ENCODE measurements at places on chromosomes 1 and 21.

DNA sequence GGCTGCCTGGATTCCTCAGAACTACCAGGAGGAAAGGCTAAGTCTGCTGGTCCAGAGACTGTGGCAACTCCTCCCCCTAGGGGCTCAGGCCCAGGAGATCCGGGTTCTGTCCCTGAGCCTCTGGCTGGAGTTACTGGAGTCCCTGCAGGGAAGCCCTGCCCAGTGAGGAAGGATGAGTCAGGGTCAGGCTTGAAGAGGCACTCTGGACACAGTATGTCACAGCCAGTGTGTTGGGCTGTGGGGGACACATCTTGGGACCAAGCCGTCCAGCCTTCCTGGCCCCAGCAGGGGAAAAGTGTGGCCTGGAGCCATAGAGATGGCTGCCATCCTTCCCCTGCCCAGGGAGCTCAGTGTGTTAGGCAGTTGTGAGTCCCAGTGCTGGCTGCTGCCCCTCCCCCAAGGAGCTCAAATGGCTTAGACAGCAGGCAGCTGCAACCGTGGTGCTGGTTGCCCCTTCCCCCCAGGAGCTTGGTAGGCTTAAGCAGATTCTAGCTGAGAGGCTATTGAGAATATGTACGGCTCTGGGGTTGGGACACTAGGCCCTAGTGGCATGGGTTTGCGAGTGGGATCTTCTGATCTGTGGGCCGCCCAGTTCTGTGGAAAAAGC, 28.2 kb upstream of the RABGAP1L start:
- DNase-seq = no peak

GRCh38 chr1:38101037-38101785, 54.6 kb upstream of the POU3F1 start:
- no peak for DNase-seq

DNA sequence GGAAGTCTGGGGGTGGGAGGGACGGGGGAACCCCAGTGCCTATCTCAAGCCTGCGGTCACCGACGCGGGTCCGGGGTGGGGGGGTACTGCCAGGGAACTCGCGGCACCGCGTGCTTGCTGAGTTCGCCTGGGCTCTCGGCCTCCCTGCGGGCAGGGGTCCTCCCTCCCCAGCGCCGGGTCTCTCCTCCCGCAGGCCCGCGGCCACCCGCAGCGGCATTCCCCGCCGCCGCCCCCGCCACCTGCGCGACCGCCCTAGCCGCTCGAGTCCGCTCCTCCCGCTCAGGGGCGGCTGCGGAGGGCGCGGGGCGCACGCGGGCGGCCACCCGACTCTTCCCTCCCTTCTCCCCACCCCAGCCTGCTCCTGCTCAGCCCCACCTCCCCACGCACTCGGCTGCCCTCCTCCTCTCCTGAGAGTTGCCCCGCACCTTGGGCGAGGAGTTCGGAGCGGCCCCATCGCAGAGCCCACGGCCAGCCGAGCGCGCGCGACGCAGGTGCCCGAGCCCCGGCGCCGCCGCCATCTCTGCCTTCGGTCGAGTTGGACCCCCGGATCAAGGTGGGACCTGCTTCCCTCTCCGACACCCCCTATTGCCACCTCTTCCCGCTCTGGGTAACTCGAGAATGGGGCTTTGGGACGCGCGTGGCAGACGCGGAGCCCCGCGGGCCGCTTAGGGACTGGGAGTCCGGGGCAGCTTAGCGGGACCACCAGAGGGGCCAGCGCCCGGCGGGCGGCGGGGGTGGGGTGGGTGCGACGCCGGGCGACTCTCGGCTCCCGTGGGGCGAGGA, 105.0 kb downstream of the LEPR start:
- DNase-seq = no peak

DNA sequence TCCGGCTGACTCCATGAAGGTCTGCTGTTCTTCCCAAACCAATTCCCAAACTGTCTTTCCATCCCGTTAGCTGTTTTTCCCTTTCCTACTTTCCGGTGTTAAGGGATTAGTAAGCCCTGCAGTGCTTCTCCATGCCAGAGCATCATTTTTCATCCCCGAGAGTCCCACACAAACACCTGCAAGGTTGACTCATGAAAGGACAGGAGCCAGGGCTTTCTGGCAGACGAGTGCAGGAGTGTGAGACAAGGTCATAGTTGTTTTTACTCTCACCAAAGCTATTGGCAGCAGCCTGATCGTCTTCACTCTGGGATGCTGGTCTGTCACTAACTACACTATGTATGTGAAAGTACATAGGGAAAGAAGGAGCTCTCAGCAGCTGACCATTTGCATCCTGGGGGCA, 10.2 kb upstream of the BECN2 start:
- DNase-seq = no peak

- DNase-seq = no peak
Observed at GRCh38 chr1:57798543-57798942, 374.7 kb upstream of the DAB1 start.

Data from cerebellar nuclear complex (tissue), 1 donor.